ENCODE measurements at places on chromosomes 1 and 21.

DNA sequence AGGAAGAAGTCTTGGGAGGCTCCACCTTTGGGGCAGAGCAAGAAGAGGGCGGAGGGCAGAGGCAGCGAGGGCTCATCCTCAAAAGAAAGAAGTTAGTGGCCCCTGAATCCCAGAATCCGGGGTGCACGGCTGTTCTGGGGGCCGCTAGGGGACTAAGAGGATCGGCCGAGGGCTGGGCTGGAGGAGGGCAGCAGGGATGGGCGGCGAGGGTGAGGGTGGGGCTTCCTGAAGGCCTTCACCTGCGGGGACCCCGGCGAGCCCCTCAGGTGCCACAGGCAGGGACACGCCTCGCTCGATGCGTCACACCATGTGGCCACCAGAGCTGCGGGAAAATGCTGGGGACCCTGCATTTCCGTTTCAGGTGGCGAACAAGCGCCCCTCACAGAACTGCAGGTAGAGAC, 23.9 kb downstream of the COL6A1 start:
- DNase-seq: no peak

DNA sequence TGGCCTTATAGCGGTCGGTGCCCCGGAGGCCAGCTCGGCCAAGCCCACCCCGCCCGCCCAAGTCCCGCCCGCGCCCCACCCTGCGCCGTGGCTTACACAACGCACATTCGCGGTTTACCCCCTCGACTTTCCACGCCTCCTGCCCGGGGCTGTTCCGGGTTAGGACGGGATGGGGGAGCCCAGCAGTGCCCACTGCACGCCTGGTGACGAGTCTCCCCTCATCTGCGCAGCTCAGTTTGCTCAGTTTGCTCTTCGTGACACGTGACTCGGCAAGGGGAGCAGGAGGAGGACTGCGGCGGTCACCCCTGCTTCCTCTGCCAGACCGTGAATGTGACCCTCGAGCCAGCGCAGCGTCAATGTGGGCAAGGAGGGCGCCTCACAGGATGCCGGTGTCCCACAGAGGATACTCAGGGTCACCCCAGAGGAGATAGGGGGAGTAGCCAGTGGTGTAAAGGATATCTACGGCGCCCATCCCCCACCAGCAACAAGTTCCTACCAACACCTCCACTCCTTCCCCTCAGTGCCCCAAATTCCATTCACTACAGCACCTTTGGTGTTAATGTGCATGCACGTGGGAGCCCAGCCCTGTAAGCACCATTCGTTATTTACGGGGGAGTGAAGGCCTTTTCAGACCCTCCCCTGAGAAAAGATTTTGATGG, 350 bp upstream of the S100A6 start:
- peak; percentile 59 for DNase-seq

DNA sequence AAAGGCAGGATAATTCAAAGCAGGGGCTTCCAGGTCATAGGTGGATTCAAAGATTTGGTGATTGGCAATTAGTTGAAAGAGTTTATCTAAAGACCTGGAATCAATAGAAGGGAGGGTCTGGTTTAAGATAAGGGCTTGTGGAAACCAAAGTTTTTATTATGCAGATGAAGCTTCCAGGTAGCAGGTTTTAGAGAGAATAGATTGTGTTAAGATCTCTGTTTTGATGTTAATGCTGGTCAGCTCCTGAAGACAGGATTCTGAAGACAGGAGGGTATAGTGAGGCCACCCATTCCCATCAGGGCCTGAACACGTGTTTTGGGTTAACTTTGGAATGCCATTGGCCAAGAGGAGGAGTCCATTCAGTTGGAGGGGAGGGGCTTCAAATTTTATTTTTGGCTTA, 6.1 kb upstream of the PTBP2 start:
- no peak for DNase-seq

DNA sequence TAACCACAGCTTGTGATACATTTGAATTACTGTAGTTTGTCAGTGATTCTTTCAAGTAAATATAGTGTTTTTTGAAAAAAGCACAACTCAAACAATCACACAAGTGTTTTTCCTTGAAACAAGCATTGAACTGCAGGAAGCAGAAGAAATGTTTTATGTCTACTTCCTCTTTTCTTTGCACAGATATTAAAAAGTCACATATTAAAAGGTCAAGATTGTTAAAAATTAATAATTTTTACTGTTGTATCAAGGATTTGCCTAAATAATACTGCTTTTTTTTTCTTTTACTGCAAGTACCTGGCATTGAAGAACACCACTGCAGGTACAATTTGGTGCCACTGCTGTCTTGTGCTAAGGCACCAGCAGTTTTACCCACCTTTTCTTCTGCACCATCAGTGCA, 214.2 kb upstream of the C1orf105 start:
- DNase-seq: no peak

DNA sequence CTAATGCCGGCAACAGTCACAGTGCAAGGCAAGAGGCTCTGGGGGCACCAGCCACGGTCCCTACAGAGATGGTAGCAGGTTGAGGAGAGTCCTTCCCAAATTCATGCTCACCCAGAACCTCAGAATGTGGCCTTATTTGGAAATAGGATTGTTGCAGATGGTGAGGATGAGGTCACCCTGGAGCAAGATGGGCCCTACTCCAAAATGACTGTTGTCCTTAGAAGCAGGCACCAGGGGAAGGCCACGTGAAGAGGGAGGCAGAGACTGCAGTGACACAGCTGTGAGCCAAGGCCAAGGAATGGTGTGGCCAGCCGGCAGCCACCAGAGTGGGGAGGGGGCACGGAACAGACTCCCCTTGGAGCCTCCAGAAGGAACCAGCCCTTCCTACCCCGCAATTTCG, 70.8 kb upstream of the CLDN14 start:
- no peak for DNase-seq

- DNase-seq: no peak
Measured at GRCh38 chr1:61338899-61339298, 256.5 kb downstream of the NFIA start.

- DNase-seq: no peak
Measured at GRCh38 chr21:46168238-46168637, 12.9 kb upstream of the FTCD start.

DNA sequence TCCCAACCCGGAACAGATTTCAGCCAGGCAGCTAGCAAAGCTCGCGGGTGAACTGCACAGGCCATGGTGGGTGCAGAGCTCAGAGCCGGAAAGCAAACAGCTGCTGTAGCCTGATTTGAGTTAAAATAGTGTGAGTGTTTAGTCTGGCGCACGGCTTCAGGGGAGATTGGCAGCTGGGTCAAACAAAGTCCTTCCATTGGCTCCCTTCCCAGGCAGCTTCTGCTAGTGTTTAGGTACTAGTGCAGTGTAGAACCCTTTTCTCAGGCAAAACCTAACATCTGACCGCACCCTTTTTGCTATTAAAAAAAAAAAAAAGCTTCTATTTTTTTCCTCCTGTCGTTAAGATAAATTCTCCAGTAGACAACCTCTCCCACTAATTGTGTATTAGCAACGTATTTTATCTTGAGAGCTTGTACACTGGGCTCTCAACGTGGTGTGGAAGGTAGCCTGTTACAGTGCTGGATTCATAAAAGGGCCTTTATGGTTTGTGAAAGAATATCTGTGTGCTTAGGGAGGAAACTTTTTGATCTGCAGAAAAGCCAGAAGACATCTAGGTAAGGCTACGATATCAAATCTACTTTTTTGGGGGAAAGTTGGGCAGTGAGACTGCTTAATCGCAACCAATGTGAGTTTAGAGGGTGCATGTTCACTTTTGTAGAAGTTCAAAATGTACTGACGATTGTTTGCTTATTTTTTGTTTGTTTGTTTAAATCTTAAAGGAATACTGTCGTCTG, 689.6 kb downstream of the USP25 start:
- no peak for DNase-seq

DNA sequence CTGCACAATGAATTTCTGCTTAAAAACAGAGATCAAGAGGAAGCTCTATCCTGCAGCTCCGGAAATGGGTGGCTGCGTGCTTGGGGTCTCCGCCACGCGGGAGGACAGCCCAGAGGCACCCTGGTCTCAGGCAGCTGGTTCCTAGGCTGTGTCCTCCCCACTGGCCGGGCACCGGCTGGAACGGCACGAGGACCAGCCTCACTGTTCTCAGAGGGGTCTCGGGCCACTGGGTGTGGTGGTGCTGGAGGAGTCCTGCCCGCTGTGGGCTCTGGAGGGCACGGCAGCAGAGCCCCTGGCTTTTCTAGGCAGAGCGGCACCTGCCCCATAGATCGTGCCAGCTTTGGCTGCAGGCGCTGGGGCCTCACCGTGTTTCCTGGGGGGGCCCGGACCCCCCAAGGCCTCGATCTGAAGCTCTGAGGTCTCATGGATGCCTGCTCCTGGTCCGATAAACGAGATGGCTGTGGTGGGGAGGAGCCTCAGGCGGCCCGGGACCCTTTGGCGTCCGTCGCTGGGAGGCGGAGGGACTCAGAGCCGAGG, 8.2 kb upstream of the RNF223 start:
- DNase-seq: no peak
